ENCODE measurements at places on chromosomes 2 and 18. TPM values are rescaled to one million over a fixed set of nuclear protein-coding genes. Genes with fewer than 3 reads are reported as not detected.

The IL37 gene
- not detected for total RNA-seq

The LBX2 gene
- 4.1 TPM for total RNA-seq

The LCLAT1 gene
- 31.0 TPM for total RNA-seq

The ZNF521 gene
- 30.5 TPM for total RNA-seq

The SPAG16 gene
- 17.6 TPM for total RNA-seq

The CFC1 gene
- not detected for total RNA-seq

The WBP1 gene
- total RNA-seq, result 31.3 TPM

The TPO gene
- not detected for total RNA-seq

The SERPINB11 gene
- not detected for total RNA-seq

The ZNF396 gene
- total RNA-seq, result 2.1 TPM

The IGFBP2 gene
- 0.67 TPM for total RNA-seq

The TMEFF2 gene
- not detected for total RNA-seq

The EN1 gene
- total RNA-seq, result under 0.01 TPM

The LOXHD1 gene
- total RNA-seq, result not detected

The NHEJ1 gene
- 26.8 TPM for total RNA-seq

The MYO7B gene
- under 0.01 TPM for total RNA-seq

The ALK gene
- total RNA-seq, result 1.3 TPM

The LCT gene
- total RNA-seq, result under 0.01 TPM

The SLC5A6 gene
- total RNA-seq, result 87.9 TPM

The TFCP2L1 gene
- total RNA-seq, result not detected

The UGT1A3 gene
- total RNA-seq, result not detected

The LIMS3 gene
- 1.1 TPM for total RNA-seq

The SALL3 gene
- total RNA-seq, result 2.3 TPM

The DUSP19 gene
- total RNA-seq, result 3.8 TPM

The NCK2 gene
- 63.1 TPM for total RNA-seq

The TRABD2A gene
- 3.6 TPM for total RNA-seq

The ING5 gene
- 19.6 TPM for total RNA-seq

The SYT4 gene
- total RNA-seq, result not detected

The SLC8A1 gene
- total RNA-seq, result 13.4 TPM

The SDC1 gene
- 5.8 TPM for total RNA-seq

The TIMM21 gene
- total RNA-seq, result 23.6 TPM

The CAVIN2 gene
- total RNA-seq, result not detected

The CRACDL gene
- not detected for total RNA-seq
